ENCODE measurements at places on chromosomes 1 and 21.

GRCh38 chr1:206833106-206833680 is 32.2 kb upstream of the IL20 start:
- no peak for DNase-seq

GRCh38 chr1:245160288-245160687 is 5.5 kb downstream of the KIF26B start:
- no peak for DNase-seq

DNA sequence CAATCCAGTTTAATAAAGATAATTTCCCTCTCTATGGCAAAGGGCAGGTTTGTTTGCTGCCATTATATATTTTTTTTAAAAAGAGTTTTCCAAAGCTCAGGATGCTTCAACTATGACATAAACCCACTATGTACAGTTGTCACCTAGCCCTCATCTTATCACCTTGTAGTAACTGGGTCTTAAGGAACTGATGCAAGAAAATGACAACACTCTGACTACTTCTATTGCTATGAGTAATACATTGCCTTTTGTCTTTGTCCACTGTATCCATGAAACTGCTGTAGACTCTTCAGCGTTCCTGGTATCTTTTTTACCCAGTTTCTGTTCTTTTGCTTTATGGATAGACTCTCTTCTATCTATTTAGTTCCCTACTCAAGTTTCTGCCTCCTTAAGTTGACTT is 586.5 kb downstream of the NEGR1 start:
- DNase-seq = peak; percentile 40

- no peak for DNase-seq
These were observed 3.0 kb downstream of the LYST start for GRCh38 chr1:235863699-235864093.

- peak; percentile 42 for DNase-seq
These were observed 4.1 kb upstream of the AHCYL1 start for GRCh38 chr1:109980324-109981003.

- DNase-seq = peak; percentile 51
These were observed 935 bp upstream of the COG2 start for GRCh38 chr1:230641346-230641745.

DNA sequence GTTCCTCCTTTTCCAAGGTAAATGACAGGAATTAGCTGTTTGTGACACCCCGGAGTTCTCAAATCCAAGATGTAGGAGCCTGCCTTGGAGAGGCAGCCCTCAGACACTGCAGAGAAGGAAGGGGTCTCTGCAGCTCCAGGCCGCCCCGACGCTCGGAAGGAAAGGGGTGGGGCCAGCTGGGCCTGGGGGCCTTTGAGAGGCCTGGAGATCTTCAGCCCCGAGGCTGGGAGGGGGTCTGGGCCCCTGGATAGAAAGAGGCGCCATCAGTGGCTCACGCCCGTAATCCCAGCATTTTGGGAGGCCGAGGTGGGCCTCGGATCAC is 1.1 kb upstream of the TNFRSF18 start:
- DNase-seq = no peak

- DNase-seq = no peak
These were observed 33.5 kb downstream of the SUSD4 start for GRCh38 chr1:223330466-223330865.

GRCh38 chr1:23478896-23479665 is 4.9 kb downstream of the ASAP3 start:
- DNase-seq = no peak

GRCh38 chr1:34408011-34408410 is 231.3 kb downstream of the C1orf94 start:
- DNase-seq = no peak

DNA sequence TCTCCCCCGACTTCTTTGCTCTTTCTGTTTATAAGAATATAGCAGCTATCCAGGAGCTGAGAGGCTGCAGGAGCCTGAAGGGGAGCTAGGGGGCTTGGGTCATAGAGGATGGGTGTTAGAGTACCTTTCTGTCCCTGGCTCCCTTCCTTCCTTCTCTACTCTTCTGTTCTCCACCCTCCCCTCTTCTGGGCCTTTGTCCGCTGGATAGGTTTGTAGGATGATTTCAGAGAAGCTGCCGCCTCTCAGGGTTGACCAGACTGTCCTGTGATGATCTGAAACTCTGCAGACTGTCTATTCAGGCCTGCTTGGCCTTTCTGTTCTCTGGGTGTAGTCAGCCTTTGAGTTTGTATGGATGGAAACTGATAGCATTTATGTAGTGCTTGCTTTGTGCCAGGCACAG is 26.3 kb downstream of the PPFIA4 start:
- DNase-seq = no peak

- no peak for DNase-seq
These were observed 85.6 kb downstream of the GREM2 start for GRCh38 chr1:240526312-240526711.

DNA sequence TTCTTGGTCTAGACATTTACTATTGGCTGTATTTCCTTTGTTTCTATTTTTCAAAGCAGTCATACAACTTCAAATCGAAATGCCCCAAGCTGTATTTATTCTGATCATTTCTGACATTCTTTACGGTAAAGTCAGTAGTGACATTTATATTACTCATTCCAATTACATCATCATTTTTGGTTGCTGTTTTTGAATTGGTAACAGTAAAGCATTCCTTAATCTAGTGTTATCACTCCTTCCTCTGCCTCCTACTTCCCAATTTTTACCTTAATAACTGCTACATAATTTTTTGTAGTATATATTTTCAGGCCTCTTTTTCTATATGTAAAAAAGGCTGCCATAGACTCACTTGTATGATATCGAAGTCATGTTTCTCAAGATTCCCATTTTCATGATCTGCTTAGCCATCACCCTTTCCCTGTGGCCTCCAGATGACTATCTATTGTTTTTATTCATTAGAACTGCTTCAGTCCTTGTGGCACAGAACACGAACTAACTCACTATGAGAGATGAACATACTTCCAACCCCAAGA is 167.2 kb downstream of the RUNX1 start:
- peak; percentile 95 for DNase-seq

DNA sequence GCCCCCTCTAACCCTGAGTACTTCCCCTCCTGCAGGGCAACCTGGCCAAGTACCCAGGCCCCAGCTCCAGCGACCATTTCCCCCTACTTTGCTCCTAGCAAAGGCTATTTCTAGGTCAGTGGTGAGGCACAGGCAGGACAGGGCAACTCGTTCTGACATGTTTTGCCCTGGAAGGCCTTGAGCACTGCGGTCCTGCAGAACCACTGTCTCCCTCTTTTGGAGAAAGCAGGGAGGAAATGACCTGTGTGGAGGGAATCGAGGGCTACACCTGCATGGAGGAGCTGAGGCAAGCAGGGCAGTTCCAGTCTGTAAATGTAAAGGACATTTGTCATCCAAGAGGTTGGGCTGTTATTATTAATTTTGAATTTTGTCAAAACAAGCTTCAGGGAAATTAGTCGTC is 99.1 kb downstream of the PPIAL4G start:
- DNase-seq = peak; percentile 70

DNA sequence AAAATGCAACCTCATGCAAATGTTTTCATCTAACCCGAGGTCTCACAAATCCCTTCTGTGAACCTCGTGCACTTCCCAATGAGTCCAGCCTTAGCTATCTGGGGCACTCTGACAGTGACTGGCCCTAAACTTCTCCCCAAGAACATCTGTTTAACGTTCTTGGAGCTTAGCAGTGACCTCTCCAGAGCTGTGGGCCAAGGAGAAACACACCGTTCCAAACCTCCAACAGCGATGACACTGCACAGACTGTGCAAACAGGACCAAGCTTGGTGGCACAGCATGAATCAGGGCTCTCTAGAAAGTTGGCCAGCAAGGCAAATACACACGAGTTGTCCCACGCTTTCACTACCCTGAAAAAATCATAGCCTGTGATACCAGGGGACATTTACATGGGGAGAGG is 15.8 kb downstream of the BEND5 start:
- no peak for DNase-seq

DNA sequence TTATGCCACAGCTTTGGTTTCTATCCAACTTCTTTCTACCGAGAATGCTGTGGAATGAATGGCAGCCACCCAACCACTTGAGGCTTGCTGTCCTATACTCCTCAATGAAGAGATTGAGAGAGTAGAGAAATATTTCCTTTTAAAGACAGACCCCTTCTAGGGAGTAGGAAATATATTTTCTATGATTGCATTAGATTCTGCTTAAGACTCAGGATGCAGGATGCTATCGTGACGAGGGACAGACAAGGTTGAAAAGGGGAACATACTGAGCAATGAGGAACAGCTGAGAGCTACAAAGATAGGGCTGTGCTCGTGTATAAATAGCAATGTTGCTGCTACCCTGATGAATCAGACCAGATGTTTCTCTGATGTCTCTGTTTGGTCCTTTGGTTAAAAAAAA is 7.1 kb upstream of the RASAL2 start:
- no peak for DNase-seq

- no peak for DNase-seq
These were observed 19.1 kb upstream of the TMCO1 start for GRCh38 chr1:165787741-165788140.

DNA sequence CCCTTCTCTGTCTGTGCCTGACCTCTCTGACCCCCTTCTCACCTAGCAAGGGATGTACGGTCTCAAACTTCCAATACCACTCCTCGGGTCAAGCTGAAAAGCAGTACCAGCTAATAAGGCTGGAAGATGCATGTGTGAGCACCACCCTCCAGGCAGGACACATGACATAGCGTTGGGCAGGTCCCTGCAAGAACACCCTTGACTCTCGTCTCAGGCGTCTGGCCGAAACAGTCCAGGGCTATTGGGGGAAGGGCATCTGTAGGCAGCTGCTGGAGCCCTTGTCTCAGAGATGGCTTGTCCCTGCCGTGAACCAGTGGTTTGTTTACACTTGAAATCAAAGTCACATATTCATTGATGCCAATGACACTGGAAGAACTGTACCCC is 56.5 kb downstream of the CD46 start:
- DNase-seq = peak; percentile 93

- DNase-seq = no peak
These were observed 44.5 kb upstream of the SMYD2 start for GRCh38 chr1:214236477-214236876.

DNA sequence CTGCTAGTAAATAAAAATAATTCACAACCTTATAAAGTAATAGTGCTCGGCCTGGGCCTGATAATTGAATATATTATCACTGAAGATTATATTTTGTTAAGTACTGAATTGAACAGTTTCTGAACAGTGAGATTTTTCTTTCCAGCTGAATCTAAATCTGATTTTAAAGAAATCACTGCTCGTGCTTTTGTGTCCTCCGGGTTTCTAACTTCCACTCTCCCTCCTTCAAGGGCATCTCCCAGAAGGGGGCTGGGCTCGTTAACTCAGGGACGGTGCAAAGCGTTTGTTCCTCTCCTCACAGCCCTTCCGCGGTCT is 823 bp upstream of the KIF1B start:
- no peak for DNase-seq

DNA sequence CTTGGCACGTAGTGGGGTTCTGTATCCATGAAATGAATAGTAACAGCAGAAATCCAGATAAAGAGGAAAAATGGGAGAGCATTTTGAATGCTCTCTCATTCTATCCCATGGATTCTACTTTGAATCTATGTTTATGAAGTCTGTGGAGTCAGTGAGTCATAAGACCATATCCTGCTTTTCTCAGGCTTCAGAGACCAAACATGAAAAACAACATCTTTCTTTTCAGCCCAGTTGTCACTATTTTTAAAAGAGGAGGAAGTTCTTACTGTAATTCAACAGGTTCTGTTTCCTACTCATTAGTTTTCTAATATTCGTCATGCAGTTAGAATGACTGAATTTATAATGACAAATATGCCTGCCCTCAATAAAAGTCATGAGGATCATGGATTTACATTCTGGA is 39.4 kb upstream of the CD55 start:
- DNase-seq = peak; percentile 76

DNA sequence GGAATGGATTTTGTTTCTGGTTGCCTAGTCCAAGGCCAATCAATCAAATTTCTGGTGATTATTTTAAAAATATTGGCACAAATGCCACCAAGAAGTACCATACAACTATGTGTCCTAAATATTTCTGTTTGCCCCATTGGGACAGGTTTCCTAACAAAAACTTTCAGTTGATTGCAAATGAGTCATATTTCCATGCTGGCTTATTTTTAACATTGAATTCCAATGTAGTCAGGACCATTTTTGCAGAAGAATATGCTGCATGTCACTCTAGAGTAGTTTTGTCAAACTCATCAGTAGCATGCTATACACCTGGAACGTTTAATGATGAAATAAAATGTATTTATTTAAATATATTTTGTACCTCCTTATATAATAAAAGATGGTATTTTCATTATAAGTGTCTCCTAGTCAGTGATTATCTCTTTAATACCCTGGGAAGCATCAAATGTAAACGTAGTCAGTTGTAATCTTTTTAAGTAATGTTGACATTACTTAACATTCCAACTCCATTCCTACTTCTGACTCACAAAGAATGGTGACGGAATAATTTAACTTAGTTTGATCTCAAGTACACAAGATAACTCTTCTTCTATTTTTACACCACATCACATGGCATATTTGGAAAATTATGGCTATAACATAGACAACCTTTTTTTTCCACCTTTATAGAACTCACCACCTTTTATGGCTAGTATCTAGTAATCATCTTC is 39.0 kb upstream of the USH2A start:
- DNase-seq = peak; percentile 40

DNA sequence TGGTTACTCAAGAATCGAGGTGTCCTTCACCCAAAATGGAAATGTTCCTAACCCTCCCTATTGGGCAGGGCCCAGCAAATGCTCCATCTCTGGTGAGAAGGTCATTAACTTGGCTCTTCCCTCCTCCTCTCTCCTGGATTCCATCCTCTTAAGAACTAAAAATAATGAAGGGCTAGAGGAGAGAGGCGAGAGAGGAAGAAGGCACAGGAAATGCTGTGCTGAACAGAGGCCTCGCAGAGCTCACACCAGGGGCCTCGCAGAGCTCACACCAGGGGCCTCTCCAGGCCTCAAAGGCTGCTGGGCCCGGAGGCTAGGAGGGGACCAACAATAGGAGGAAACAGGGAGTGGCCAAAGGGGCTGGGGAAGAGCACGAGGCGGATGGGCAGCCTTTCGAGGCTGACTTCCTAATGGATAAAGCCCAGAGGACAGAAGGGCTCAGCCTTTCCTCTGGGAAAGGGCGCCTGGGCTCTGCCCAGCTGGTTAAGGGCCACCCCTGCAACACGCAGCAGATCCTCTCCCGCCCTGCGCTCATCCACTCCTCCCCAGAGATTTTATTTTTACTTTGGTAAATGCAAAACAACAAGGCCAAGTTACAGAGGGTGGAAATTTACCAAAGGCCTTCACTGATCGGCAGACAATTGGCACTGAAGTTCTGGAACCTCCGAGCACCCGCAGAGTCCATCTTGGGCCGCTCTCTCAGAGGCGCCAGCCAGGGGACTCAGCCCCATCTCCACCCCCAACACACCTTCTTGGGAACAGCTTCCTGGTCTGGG is 78.5 kb downstream of the ITPKB start:
- no peak for DNase-seq

- DNase-seq = no peak
These were observed 837 bp downstream of the FOXD3 start for GRCh38 chr1:63322944-63323864.

- DNase-seq = peak; percentile 22
These were observed 31.4 kb upstream of the OLIG2 start for GRCh38 chr21:32994305-32994704.

- DNase-seq = no peak
These were observed 138.2 kb downstream of the GLUL start for GRCh38 chr1:182253319-182253860.
